ENCODE measurements at places on chromosomes 5 and 9.

DNA sequence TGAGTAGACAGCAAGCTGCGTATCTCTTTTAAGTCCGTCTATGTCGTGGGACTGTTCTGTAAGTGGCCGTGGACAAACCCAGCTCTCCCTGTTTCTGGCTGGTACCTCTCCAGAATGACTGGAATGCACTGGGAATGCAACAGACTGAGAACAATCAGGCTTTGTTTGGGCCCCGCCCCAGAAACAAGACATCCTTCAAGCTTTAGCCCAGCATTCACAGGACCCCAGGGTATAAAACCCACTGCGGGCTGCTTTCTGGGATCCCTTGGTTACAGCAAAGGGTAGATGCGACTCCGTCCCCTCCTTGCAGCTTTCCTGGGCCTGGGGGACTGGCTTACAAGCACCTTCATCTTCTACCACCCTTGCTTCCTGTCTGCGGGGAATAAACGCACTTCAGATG, 45.6 kb upstream of the SPTLC1 start:
- DNase-seq: no peak

DNA sequence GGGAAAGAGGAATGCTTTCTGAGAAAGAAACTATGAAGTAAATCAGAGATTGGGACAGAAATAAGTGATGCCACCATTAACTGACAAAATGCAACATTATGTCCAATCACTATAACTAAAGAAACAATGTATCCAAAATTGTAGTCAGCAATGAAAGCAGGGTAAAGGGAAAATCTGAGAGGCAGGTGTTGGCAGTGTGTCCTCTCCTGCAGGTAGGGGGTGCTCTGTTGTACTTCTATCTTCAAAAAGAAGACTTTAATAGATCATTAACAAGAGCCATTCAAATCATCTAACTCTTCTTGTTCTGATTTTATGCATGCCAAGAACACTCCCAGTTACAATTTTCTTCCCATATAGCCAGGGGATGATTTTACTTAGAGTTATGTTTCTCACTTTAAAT, 1275.7 kb downstream of the PTPRD start:
- no peak for DNase-seq

GRCh38 chr5:120539471-120539870, 75.4 kb downstream of the PRR16 start:
- no peak for DNase-seq

DNA sequence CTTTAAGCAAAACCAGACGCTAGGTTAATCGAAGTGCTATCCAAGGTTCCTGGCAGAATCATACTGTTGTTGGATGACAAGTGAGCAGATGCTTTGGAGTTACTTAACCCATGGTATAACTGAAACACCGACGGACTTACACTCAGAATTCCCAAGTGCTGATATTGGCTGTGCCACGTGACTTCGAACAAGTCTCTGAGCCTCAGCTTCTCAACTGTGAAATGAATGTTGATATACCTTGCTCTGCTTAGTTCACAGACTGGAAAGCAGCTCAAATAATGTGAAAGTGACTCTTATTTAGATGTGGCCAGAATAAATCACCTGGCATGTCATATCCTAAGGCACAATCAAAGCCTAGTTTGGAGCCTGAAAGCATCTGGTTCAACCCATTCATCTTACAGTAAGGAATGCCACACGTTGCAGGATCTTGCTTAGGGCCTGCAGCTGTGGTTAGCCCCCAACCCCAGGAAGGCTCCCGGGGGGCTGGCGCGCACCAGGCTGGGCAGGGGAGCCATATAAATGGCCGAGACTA, 759 bp downstream of the GEMIN5 start:
- DNase-seq: no peak

GRCh38 chr5:169339869-169340268, 38.9 kb upstream of the SLIT3 start:
- no peak for DNase-seq

DNA sequence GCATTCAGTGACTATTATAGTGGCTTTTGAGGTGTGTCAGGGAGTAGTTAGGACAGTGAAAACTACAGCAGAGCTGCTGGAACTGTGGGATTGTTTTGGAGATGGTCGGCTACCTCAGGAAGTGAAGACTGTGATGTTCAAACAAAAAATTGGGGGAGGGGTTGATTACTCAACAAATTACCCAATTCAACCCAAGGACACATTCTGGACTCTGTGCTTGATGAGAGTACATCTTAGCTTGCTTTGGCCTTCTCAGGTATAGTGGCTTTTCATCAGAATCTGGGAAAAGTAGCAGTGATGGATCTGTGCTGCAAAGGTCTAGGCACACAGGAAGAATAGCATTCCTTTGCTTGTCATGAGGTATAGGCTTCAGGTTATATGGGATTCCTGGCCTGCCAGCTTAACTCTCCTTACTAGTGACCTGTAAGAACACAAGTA, 47.0 kb downstream of the SLC44A1 start:
- DNase-seq: no peak

Data from stimulated activated CD4-positive, alpha-beta T cell treated with anti-CD3 and anti-CD28 coated beads, Interleukin-1b, Interleukin-23, amount 100 ng/mL, for 1 hour (primary cell).